ENCODE measurements at places on chromosomes 12 and 14. TPM values are rescaled to one million over a fixed set of nuclear protein-coding genes. Genes with fewer than 3 reads are reported as not detected.

DNA sequence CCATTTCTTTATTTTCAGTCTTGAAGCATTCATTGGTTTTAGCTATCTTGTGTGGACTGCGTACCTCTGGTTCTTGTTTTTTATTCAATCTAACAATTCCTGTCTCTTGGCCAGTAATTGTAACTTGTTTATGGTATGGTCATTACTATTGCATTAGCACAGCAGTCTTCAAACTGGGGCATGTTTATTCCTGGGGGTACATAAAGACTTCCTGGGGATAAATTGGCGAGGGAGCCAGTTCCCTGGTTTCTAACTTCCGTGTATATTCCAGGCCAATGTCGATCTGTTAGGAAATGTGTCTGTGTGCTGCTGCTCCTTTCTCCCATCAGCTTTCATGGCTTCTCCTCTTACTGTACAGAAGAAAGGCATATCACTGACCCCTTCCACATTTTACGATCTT lies 13.7 kb upstream of the EVL start:
- H3K4me3 ChIP-seq = no peak overlapping the region
- H3K4me1 ChIP-seq = no peaks in the 10 kb centered on the region
- no peak for DNase-seq
- no peaks in the 10 kb centered on the region for H3K27me3 ChIP-seq
- no peaks in the 10 kb centered on the region for H3K36me3 ChIP-seq

DNA sequence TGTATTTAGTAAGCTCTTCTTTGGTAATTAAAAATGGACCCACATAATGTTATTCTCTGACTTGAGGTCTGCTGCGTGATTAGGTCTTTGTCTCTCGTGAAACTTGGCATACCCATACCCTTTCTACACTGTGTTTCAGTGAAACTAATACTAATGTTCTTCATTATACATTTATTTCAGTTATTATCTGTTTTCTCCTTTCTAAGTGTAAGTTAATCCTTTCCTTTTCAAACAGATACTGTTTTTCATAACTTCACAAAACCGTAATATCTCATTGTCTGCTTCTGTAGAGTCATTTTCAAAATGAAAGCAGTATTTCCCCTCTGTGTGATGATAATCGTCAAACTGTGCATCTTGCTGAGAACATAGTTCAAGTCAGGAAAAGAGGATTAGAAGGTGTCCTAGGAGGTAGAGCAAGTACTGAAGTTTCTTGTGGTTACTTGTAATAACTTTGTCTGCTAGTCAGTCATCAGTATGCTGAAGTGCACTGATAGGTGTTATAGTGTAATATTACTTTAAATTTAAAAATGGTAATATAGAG lies 15.9 kb downstream of the PYROXD1 start:
- no peak overlapping the region for H3K4me3 ChIP-seq
- no peaks in the 10 kb centered on the region for H3K36me3 ChIP-seq
- H3K27ac ChIP-seq = no peak overlapping the region
- no peak for DNase-seq
- no peaks in the 10 kb centered on the region for H3K4me1 ChIP-seq
- no peaks in the 10 kb centered on the region for H3K27me3 ChIP-seq

Gene AQP6
- 0.20 TPM for total RNA-seq

Gene ACSS3
- 28.3 TPM for total RNA-seq

Measured in endodermal cell (in vitro differentiated cells).